ENCODE measurements at places on chromosomes 1 and 21. TPM values are rescaled to one million over a fixed set of nuclear protein-coding genes. Genes with fewer than 3 reads are reported as not detected.

Gene ADGRL2
- 33.3 TPM for total RNA-seq

Gene NEK7
- total RNA-seq, result 318 TPM

Gene BATF3
- 1.9 TPM for total RNA-seq

GRCh38 chr1:78385744-78386462, 104.9 kb upstream of the PTGFR start:
- no peak for DNase-seq

GRCh38 chr1:58659516-58659915, 40.3 kb downstream of the MYSM1 start:
- DNase-seq, result no peak

Data from cardiac septum (tissue), 1 donor.